ENCODE measurements at places on chromosomes 13 and 19.

DNA sequence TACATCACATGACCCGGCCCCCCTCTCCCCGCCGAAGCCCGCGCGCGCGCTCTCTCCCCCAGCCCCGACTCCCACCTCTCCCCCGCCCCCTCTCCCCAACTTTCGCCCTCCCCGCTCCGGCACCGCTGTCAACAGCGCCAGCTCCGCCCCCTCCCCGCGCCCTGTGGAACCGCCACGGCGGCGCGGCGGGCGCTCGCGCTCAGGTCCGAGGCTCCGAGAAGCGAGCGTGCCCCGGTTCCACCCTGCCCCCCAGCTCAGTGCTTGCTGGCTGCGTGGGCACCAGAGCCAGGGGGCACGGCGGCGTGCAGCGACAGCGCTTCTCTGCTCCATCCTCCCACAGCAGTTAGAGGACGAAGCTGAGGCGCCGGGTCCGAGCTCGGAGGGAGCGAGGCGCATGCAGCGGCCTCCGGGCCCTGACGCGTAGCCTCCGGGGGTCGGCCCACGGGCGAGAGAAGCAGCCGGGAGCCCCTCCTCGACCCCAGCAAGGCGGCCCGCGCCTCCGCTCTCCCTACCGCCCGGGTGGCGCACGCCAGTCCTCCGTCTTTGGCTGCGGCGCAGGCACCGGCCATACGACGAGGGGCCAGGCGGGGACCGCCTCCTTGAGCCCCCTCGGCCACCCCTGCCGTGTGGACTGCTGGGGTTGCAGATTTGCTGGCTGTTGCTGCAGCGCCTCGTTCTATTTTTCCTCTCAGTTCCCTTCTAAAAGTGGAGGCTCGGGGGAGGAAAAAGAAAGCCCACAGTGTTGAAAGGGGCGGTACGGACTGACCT, 109.5 kb downstream of the KCNRG start:
- DNase-seq = peak; percentile 61

DNA sequence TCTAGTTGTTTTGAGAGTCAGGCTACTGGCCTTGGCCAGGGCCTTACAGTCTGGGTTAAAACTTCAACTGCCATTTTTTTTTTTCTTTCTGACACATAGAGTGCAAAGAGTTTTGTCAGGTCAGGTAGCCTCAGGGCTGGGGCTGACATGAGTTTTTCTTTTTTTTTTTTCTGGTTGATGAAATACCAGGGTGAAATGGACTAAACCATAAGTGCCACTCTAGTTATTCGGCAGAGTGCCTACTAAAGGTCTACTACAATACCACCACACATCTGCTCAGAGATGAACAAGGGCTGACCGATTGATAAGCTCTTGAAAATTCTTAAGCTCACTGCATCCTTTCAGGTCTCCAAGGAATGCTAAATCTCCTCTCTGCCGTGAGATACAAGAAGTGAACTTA, 4.4 kb upstream of the ZNF320 start:
- no peak for DNase-seq

- DNase-seq = no peak
These were observed 316.6 kb downstream of the POU4F1 start for GRCh38 chr13:78286748-78287147.

DNA sequence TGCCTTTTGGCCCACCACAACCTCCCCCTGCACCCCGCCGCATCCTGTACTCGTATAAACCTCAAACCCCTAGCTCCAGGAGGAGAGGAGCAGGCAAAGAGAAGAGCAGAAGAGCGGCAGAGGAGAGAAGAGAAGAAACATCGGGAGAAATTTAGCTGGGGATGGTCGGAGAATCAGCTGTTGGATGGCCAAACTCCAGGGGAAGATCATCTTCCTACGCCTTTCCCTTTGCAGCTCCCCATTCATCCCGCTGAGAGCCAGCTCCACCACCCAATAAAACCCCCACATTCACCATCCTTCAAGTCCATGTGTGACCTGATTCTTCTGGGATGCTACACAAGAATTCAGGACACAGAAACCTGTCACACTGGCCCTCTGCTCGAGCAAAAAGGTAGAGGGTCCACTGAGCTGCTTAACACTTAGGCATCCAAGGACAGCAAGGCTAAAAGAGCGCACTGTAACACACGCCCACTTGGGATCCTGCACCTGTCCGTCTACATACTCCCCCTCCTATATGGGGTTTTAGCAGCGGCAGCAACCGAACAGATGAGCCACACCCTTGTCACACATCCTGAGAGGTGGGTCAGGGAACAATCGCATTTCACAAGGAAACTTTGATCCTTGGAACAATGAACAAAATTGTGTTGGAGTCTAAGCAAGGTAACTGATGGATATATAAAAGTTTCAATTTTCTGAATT, 51.6 kb upstream of the MIR17HG start:
- no peak for DNase-seq

DNA sequence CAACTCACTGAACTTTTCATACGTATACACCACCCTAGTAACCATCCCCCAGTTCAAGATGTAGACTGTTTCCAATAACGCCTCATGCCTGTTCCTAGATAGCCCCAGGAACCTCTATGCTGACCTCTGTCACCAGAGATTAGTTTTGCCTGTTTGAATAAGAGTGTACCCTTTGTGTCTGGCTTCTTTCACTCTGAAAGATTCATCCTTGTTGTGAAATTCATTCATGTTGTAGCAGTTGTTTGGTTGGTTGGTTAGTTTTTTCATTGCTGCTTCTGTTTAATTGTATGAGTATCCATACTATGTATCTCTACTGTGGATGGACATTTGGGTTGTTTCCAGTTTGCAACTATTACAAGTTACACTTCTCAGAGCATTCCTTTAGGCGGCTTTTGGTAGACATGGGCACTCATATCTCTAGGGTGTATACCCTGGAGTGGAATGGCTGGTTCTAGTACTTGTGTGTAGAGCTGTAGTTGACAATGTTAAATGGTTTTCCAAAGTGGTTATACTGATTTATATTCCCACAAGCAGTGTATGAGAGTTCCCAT, 1.6 kb downstream of the RNASEH2B start:
- peak; percentile 15 for DNase-seq

DNA sequence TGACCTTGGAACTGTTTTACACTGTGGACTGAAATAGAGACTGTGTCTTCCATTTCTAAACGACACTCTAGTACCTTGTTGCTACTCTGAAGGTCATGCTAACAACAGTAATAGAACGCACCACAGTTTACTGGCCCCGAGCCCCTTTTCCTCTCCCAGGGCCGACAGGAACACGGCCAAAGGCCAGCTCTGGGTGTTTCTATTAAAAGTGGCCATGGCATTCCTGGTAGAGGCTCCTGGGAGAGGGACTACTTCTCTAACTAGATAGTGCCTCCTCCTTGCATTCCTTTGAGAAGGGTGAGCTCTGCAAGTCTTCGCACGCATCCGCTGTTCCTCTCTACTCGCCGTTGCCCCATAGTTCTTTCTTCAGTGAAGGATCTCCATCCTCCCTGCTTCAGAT, 18.7 kb upstream of the SIAH3 start:
- DNase-seq = no peak

Measured in fibroblast of skin of back (primary cell).